ENCODE measurements at places on chromosomes 1 and 21.

- no peak for DNase-seq
Observed at GRCh38 chr1:112998592-112999235, 42.7 kb upstream of the SLC16A1 start.

- DNase-seq, result no peak
Observed at GRCh38 chr21:16186742-16187141, 457.0 kb downstream of the USP25 start.

DNA sequence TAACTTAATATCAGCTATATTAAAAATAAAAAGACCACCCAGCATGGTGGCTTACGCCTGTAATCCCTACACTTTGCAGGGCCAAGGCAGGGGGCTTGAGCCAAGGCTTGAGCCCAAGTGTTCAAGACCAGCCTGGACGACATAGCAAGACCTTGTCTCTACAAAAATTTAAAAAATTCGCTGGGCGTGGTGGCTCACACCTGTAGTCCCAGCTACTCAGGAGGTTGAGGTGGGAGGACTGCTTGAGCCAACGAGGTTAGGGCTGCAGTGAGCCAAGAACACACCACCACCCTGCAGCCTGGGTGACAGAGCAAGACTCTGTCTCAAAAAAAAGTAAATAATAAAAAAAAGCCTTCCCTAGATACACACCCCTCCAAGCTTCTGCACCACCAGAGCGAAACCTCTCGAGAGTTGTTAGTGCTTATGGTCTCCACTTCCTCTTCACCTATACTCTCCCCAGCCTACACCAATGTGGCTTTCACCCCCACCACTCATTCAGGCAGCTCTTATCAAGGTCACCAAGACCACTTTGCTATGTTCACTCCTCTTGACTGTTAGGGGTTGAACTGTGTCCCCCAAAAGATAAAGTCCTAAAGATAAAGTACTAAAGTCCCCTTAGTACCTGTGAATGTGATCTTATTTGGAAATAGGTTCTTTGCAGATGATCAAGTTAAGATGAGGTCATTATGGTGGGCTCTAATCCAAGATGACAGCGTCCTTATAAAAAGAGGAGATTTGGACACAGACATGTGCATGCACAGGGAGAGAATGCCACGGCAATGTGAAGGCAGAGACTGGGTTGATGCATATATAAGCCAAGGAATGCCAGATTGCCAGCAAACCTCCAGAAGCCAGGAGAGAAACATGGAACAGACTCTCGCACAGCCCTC lies 6.8 kb upstream of the PPP1R15B start:
- DNase-seq, result no peak

DNA sequence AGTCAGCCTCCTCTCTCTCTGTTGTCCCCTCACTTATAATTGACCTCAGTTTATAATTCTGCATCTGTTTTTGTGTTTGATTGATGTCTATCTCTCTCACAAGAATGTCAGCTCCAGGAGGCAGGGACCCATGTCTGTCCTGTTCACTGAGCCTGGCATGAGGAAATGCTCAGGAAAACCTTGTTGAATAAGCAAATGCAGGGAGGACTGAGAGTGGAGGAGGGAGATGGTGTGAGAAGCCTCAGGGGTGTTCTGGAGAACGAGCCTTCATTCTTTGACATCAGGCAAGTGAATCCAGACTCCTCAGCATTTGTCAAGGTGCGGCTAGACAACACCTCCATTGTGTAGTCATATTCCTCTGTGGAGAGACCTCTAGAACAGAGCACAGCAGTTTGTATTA lies 45.5 kb downstream of the MAN1C1 start:
- no peak for DNase-seq

GRCh38 chr21:31339721-31340120 lies 4.3 kb downstream of the TIAM1 start:
- DNase-seq, result no peak

GRCh38 chr1:12327566-12327965 lies 97.7 kb downstream of the VPS13D start:
- DNase-seq, result no peak

- DNase-seq, result no peak
Observed at GRCh38 chr1:204115116-204115515, 36.7 kb downstream of the ETNK2 start.

GRCh38 chr21:34754690-34755647 lies 86.2 kb downstream of the CLIC6 start:
- DNase-seq, result no peak

GRCh38 chr1:40045766-40046165 lies 5.2 kb downstream of the CAP1 start:
- DNase-seq, result no peak

GRCh38 chr1:114116086-114116485 lies 37.6 kb downstream of the SYT6 start:
- no peak for DNase-seq

- no peak for DNase-seq
Observed at GRCh38 chr1:212982430-212983152, 32.2 kb downstream of the VASH2 start.

GRCh38 chr1:30801771-30802198 lies 44.2 kb upstream of the LAPTM5 start:
- peak; percentile 39 for DNase-seq

DNA sequence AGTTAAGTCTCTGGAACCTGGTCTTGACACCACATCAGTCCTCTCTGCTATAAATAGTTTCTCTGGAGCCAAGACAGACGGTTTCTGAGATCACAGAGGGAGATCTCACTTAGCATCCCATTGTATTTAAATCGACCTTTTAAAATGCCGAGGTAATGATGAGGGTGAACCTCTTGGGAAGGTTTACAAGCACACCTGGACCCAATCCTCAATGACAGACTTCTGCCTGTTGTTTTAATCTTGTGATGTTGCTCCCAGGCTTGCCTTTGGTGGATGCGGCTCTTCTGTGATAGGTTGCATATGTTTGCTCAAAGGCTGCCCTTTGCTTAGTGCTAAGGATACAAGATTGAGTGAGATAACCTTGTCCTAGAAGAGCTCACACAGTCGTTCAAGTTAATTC lies 104.6 kb upstream of the L1TD1 start:
- no peak for DNase-seq

- DNase-seq, result no peak
Observed at GRCh38 chr1:224486801-224487583, 52.4 kb upstream of the WDR26 start.

DNA sequence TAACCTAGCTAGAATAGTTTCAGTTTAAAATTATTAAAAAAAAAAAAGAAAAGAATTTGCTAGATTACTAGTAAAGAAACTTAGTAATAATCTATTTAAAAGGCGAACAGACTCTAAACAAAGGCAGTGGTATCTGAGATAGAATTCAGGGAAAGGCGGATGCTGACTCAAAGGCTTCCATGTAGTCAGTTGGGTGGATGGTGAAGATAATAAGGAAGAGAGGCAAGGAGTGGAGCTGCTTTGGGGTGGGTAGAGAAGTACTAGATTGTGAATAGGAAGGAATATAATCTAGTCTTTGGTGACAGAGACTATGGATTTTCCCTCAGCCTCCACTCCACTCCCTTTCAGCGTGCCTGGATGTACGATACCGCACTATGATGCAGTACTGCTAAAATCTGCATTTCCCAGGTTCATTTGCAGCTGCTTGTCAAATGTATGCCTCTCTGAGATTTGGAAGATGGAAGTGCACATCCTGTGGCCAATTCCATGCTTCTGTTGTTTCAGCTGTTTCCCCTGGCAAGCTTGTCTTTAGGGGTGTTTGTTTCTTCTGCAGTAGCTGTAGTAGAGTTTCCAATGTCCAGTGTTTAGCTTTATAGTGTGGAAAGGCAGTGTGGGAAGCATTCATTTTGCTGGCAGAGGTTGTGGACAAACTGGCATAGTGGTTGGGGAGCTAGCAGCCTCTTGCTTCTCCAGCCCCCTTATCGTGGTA lies 184.6 kb upstream of the NRIP1 start:
- no peak for DNase-seq

- DNase-seq, result no peak
Observed at GRCh38 chr21:33230545-33231324, 997 bp downstream of the IFNAR2 start.

GRCh38 chr1:226571893-226572292 lies 23.3 kb downstream of the STUM start:
- DNase-seq, result no peak

- DNase-seq, result no peak
Observed at GRCh38 chr1:36034692-36035091, 49.2 kb upstream of the TEKT2 start.

DNA sequence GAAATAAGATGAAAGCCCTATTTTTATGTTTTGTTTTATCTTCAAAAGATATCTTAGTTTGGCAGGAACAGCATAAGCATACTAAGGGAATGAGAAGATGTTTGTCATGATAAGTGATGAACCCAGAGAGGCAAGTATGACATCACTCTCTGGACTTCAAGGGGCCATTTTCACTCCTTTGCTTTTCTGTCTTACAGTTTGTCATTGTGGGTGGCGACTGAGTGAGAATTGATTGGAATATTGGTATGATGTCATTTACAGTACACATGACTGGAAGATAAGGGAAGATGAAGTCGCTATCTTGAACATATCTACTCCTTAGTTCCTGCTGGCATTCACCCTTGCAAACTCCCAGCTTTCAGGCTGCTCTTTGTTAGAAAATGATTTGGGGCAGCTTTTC lies 258.1 kb upstream of the RAB4A start:
- DNase-seq, result no peak

DNA sequence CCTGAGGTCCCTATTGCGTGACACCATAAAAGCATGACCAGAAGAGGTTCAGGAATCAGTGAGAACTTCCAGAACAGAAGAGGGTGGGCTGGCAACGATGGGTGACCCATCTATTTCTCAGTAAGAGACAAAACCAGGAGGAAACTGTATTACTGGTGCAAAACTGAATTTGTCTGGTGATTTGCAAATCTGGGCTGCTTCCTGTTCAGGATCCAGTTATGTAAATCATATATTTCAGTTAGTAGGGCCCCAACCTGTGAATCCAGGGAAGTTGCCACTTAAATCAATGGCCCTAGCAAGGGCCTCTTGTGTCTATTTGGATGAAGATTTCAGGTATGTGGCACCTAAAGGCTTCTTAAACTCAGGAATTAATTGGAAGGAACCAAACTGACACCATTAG lies 23.1 kb upstream of the SMAP2 start:
- no peak for DNase-seq

- DNase-seq, result no peak
Observed at GRCh38 chr21:45336870-45337269, 49.2 kb upstream of the POFUT2 start.

GRCh38 chr1:55466373-55466772 lies 251.2 kb upstream of the USP24 start:
- no peak for DNase-seq
